ENCODE measurements at places on chromosomes 4 and X.

- DNase-seq = no peak
Measured at GRCh38 chrX:150841456-150842197, 56.8 kb downstream of the CD99L2 start.

DNA sequence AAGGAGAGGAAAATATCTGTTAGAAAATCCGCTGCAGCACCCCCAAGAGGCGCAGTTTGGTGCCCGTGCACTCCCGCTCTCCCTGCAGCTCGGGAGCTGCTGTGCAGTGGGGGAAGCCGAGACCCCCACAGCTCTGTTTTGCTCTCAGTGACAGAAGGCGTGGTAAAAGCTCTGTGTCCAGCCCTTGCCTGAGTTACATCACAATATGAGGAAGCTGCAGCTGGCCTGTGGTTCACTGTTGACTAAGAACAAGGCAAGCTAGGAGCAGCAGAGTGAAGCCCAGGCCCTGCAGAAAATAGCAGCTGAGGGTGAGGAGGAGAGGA lies 88.5 kb upstream of the ADRA2C start:
- DNase-seq = no peak

DNA sequence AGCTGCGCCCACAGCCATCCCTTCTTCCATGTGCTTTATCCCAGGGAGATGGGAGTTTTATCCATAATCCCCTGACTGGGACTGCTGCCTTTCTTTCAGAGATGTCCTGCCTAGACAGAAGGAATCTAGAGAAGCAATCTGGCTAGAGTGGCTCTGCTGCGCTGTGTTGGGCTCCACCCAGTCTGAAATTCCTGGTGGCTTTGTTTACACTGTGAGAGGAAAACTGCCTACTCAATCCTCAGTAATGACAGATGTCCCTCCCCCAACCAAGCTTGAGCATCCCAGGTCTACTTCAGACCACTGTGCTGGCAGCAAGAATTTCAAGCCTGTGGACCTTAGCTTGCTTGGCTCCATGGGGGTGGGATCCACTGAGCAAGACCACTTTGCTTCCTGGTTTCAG lies 116.9 kb upstream of the AR start:
- no peak for DNase-seq

GRCh38 chrX:101462892-101463291 lies 22.4 kb upstream of the ARMCX4 start:
- no peak for DNase-seq

GRCh38 chr4:151753056-151753455 lies 7.8 kb downstream of the GATB start:
- no peak for DNase-seq

DNA sequence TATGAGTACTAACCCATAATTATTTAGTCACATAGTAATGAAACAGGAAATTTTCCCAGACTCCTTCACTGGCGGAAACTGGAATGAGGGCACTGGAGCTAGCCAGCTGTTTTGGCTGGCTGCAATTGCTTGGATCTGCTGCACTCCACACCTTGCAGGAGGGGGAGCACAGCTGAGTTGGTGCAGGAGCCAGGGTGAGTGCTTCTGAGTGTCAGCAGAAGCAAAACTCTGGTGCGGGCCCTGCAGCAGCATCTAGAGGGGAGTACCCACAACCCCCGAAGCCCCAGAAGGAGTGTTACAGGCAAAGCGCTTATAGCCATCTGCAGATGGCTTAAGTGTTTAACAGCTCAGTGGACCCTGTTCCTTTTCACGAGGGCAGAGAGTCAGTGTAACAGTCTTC lies 96.1 kb downstream of the RPA4 start:
- DNase-seq = no peak

DNA sequence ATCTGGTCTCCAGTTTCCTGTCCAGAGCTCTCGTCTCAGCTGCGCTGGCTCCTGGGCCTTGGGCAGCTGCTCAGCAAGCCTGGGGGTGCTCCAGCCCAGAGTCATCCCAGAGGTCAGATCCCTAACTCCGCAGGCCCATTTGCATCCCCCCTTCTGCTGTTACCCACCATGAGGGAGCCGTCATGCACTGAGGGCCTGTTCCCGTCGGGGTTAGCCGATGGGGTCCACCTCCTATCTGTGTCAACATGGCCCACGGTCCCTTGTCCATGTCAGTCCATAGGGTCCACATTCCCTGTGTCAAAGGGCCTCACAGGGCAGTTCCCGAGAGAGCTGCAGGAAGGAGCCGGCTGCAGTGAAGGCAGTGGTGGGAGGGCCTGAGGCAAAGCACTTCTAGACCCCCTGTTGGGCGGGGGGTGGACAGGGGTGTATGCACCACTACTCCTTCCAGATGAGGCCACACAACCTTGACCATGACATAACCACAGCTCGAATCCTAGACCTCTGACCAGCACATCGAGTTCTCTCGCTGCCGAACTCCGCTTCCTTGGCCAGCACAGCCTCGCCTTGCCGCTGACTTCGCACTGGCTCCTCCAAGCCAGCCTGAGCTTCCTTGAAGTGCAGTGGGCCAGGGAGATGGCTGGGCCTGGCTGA lies 24.9 kb downstream of the WDR1 start:
- DNase-seq = no peak

- DNase-seq = no peak
Measured at GRCh38 chr4:41012293-41012692, 202.0 kb downstream of the APBB2 start.

DNA sequence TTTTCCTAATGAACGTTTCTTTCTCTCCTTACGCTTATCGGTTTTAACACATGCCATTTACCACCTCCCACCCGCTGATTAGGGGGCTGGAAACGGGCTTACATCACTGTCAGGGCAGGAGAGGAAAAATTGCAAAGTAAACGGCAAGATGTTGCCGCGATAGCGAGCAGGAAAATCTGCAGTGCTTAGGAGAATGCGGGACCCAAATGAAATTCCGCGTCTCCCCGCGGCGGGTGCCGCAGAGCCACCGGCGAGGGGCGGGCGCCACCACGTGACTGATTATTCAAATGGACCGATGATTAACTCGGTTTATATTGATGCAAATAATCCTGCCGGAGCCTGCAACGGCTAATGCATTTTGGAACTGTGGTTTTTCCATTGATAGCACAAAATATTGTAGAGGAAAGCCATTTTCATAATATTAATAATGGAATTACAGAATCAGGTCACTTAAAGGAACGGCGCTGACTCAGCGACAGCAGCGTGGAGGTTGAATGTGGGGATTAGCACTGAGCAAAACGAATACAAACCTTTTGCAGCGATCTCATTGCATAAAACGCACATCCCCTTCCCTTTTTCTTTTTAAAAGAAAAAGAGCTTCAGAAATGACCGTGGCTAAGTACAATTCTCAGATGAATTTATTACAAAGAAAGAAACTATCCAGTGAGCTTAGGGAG lies 224.2 kb downstream of the STIM2 start:
- no peak for DNase-seq

GRCh38 chr4:129355031-129355430 lies 259.1 kb downstream of the C4orf33 start:
- DNase-seq = no peak

DNA sequence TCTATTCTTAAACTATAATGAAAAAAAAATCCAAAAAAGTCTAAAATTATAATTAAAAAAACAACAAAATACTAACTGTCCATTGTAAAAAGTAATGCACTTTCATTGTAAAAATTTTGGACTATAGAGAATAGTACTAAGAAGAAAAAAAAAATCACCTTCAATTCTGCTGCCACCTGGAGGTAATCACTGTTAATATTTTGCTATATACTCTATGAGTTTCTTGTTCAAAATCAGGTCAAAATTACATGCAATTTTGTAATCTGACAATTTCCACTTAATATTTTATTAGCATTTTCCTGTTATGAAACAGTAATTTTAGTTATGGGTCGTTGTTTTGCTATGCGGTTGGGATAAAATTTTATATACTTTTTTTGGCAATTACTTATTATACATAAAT lies 62.0 kb downstream of the HTT start:
- DNase-seq = no peak

- no peak for DNase-seq
Measured at GRCh38 chr4:8939160-8939839, 67.7 kb upstream of the HMX1 start.

DNA sequence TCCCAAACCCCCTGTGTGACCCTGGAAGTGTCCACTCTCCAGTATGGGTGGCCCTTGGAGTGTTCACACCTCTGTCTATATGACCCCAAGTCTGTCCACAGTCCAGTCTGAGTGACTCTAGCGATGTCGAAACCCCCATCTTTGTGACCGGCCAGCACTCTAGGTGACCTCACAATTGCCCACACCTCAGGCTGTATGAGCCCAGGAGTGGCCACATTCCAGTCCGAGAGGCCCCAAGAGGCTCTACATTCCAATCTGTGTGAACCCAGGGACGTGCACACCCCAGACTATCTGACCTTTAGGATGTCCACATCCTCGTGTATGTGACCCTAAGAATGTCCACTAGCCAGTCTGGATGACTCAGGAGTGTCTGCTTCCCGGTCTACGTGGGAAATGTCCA lies 7.3 kb upstream of the GLOD5 start:
- DNase-seq = no peak

GRCh38 chr4:14532436-14532835 lies 469.8 kb upstream of the CPEB2 start:
- DNase-seq = no peak

GRCh38 chr4:142656178-142656577 lies 189.9 kb downstream of the INPP4B start:
- DNase-seq = peak; percentile 4

DNA sequence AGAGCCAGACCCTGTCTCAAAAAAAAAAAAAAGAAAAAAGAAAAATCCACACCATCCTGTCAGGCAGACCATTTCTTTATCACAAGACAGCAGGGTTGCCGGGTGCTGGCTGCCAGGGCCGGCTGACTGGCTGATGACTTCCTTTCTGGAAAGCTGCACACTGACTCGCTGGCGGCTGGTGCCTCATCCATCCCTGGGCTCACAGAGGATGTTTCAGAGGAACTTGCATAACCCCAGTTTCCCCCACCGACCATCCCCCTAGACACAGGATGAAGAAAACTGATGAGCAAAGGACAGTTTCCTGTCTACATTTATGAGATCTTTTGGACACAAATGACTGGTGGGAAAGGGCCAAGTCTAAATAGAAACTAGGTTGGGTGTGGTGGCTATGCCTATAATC lies 14.1 kb downstream of the HPSE start:
- peak; percentile 30 for DNase-seq

- DNase-seq = no peak
Measured at GRCh38 chrX:100350704-100351489, 59.2 kb downstream of the PCDH19 start.

- DNase-seq = no peak
Measured at GRCh38 chr4:109648266-109648996, 54.8 kb downstream of the CASP6 start.

- no peak for DNase-seq
Measured at GRCh38 chr4:114603497-114603896, 4.9 kb downstream of the UGT8 start.

GRCh38 chrX:143615851-143616250 lies 20.1 kb downstream of the SLITRK4 start:
- DNase-seq = no peak

DNA sequence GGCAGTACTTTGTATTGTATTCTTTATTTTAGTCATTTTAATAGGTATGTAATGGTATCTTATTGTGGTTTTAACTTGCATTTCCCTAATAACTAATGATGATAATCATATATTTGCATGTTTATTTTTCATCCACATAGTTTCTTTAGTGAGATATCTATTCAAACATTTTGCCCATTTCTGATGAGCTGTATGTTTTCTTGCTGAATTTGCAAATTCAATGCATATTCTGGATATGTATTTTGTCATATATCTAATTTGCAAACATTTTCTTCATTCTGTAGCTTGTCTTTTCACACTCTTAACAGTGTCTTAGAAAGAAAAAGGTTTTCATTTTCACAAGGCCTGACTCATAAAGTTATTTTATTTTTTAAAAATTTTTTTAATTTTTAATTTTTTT lies 372.1 kb downstream of the ZNF674 start:
- DNase-seq = no peak

GRCh38 chr4:98574816-98575215 lies 83.6 kb downstream of the TSPAN5 start:
- DNase-seq = no peak

GRCh38 chr4:60133375-60133774 lies 1066.8 kb upstream of the ADGRL3 start:
- DNase-seq = no peak

DNA sequence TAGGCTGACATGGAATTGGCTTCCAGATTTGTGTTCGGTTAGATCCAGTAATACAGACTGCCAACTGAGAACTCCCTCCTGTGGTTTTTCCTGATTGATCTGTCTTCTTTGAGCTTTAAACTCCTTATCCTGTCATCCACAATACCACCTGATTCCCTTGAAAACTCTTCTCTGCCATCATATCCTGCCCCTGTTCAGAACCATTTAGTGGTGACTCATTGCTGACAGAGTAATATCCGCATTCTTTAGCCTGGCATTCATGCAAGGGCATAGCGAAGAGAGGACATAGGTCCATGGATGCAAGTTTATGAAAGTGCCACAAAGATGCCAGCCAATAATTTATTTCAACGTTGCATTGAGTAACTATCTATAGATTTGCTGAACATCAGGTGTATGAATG lies 76.6 kb downstream of the ITIH6 start:
- no peak for DNase-seq

- DNase-seq = no peak
Measured at GRCh38 chr4:152509595-152510225, 26.2 kb downstream of the FBXW7 start.

- no peak for DNase-seq
Measured at GRCh38 chrX:22577181-22577580, 304.5 kb downstream of the CBLL2 start.

DNA sequence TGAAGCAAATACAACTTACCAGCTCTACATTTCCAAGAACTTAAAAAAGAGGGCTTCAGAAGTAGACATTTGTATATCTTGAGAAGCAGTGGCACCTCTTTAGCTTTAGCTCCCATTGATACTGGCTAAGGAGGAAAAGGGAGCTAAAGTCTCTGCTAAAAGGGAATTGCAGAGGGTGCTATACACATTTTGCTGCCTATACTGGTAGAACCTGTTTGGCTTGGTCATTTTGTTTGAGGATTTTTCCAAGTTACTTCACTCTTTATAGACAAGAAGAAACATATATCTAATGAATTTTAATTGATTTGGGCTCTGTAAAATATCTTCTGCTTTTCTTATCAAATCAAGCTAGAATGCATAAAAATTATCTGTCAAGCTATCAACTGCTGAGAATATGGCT lies 11.8 kb downstream of the PAPSS1 start:
- no peak for DNase-seq

DNA sequence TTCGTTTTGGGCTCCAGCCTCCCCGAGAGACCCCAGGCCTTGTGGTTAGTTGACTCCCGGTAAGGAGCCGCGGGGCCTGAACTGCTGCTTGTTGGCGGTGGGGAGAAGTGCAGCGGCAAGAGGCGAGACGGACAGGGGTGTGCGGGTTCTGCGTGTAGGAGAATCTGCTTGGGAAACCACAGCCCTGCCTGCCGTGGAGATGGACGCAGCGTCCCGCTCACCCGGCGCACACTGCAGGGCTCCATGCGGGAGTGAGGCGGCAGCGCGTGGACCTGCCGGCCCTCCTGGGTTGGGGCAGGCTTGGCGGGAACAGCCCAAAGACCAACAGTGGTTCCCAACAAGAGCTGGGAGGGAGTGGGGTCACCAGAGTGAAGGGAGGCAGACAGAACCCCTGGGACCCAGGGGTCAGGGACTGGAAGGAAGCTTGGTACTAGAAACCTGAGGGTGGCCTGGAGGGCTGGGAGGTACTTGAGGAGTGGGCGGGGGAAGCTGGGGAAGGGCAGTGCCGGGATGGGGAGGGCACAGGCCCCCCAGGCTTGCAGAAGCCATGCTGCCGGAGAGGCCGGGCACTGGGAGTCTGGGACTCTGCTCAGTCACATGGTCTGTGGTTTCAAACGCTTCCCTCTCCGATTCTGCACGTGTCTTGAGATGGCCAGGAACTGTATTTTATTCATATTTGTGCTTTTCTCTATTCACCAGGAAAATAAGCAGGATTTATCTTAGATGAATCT lies 70.8 kb downstream of the RGS12 start:
- no peak for DNase-seq
